ENCODE measurements at places on chromosomes 2 and 18.

DNA sequence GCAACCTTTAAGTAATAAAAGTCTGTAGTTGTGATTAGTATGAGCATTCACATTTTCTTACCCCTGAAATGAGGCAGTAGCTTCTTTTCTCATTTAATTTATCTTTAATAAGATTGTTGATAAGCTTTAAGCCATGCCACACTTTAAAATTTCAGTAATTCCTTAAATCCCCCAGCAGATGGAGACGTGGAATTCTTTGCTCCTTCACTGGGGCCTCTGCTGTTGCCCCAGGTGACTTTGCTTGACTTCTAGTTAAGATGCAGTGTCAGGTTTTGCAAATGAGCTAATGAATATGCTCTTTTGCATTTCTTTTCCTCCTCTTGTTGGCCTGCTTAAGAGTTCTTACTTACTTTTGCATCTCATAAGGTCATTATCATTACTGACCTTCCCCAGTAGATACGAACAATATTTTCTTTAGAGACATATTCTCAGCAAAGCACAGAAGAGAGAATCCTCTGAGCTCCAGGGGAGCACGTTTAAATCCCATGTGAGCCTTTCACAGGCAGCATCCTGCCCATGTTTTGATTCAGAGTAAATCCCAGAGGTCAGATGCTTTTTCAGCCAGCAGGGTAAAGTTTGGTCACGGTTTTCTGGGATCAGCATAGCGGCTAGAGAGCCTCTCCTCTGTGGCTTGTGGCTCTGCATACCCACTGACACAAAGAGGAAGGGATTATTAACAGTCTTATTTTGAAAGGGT lies 222.9 kb downstream of the PTPRM start:
- DNase-seq, result no peak

DNA sequence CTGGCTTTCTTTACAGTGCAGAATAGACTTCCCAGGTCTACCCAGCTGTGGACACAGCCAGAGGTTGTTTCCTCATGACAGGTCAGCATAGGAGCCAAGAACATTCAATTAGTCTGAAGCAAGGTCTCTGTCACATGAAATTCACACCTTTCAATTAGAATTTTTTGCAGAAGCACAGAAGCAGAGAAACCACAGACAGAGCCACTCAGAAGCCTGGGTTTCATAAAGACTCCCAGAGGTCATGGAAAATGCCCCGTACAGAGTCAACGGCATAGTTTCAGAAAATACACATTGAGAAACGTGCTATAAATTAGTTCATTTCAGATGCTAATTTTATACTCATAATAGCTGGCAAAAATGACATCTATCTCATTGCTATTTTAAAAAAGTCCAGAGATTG lies 87.0 kb upstream of the TMEM200C start:
- no peak for DNase-seq

GRCh38 chr2:129587426-129588064 lies 391.9 kb upstream of the RAB6C start:
- no peak for DNase-seq

DNA sequence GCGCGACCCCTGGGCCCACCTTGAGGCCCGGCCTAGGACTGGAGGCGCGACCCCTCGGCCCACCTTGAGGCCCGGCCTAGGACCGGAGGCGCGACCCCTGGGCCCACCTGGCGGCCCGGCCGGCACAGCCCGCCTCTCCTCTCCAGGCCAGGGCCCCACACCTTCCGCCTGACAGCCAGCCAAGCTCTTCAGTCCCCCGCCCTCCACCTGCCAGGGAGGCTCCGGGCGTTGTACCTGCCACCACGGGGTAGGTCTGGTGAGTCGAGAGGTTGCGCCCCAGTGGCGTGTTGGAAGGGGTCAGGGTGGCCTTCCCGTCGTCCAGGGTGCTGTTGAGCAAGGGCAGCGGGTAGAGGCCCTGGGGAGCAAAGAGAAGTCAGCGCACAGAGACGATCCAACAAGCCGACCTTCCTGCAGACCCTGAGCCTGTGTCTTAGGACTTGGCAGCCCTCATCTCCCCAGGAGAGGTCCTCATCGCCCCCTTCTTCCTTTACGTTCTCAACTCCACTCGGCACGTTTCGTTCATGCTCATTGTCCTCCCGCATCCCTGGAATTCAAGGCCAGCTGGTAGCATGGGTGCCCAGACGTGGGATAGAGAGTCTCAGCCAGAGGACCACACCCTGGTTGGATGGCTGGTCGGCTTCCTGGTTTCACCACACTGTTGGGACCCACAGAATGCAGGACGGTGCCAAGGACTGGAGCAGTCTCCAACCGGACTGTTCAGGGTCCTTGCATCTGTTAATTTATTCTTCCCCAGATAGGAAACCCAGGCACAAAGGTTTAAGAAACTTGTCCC lies 42.2 kb downstream of the PAX8 start:
- DNase-seq, result no peak

DNA sequence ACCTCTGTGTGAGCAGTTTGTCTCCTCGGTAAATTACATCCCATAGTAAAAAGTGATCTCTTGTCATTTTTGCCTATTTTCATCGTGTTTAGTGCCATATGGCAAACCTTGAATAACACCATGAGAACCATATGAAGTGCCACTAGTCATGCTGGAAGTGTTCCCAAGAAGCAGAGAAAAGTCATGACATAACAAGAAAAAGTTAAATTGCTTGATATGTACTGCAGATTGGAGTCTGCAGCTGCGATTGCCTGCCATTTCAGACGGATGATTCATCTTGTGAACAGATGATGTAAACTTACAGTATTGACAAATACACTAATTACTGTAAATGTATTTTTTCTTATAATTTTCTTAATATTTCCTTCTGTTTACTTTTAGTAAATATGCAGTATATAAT lies 846.7 kb downstream of the BCL11A start:
- DNase-seq, result no peak

DNA sequence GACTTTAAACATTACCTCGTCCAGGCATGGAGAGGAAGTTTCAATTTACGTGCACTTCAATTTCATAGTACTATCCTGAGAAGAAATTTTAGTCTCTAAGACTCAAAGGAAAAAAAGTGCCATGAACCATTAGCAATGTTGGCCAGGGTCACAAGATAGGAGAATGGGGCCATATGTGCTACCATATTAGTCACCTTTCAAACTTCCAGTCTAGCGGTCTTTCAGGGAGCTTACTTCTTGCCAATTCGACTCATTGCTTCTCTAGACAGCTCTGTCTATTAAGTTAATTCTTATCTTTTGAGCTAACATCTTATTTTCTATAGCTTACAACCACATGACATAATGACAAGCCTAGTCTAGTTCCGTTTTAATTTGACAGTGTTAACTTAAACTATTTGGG lies 129.1 kb downstream of the ANKRD44 start:
- DNase-seq, result no peak

- no peak for DNase-seq
Measured at GRCh38 chr18:6941996-6942395, 175.6 kb downstream of the LAMA1 start.

DNA sequence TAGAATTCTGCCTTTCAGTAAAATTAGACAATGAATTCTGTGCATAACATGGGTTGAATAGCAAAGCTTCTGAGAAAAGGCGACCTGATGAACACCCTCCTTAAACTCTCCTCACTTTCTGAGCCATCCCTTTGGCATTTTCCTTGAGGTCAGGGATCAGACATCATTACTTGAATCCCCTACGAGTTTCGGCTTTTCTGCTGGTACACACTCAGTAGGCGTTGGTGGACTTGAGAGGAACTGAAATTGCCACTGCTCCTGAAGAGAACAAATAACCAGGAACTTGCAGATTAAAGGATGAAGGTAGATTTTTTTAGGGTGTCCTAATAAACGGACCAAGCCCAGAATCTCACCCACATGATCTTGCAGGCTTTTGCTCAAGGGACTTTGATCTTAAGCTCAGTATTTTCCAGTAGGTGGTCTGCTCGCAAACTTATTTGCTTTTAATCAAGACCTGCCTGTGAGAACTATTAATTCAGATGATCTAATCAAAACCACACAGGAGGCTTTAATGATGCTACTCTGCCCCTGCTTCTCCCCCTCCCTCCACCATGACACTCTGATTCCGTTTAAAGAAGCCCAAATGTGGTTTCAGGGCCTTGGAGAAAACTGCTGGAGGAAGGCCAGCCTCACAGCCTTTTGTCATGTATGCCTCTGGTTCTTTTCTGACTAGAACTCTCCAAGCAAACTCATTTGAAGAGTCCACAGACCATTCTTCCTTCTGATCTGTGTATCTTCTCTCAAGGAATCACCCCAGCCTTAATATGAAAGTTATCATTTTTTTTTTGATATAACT lies 124.9 kb downstream of the PRKCE start:
- no peak for DNase-seq

- no peak for DNase-seq
Measured at GRCh38 chr18:75395137-75395536, 32.4 kb downstream of the SMIM21 start.

All from CD4-positive, alpha-beta T cell treated with Interleukin-4 for 4 hours (primary cell).